ENCODE measurements at places on chromosomes 3 and 15.
A peak's percentile ranks its signal among the peaks of the same experiment; 100 is the strongest.

DNA sequence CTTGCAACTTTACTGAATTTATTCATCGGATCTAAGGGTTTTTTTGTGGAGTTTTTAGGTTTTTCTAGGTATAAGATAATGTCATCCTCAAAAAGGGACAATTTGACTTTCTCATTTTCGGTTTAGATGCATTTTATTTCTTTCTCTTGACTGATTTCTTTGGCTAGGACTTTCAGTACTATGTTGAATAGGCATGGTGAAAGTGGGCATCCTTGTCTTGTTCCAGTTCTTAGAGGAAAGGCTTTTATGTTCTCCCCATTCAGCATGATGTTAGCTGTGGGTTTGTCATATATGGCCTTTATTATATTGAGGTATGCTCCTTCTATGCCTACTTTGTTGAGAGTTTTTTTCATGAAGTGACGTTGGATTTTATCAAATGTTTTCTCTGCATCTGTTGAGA is 106.7 kb downstream of the FAM43A start:
- no peak for DNase-seq

- DNase-seq, result no peak
Measured at GRCh38 chr15:53588773-53589172, 170.7 kb downstream of the WDR72 start.

GRCh38 chr15:99328106-99329072 is 77.1 kb downstream of the LRRC28 start:
- DNase-seq, result no peak

DNA sequence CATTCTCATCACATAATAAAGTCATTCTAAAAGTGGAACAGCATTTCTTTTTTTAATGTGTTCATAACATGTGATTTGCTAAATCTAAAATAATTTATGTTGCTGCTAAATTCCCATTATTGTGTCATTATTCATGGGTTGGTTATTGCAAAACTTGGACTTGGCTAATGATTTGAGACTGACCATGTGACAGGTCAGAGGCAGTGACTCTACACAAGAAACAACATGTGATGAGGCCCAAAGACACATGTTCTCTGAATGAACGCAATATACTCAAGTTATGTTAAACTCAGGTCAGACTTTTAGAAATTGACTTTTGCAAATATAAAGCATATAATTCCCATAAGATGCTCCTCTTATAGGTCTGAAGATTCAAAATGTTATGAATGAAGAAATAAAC is 566.1 kb downstream of the TBL1XR1 start:
- DNase-seq, result no peak

DNA sequence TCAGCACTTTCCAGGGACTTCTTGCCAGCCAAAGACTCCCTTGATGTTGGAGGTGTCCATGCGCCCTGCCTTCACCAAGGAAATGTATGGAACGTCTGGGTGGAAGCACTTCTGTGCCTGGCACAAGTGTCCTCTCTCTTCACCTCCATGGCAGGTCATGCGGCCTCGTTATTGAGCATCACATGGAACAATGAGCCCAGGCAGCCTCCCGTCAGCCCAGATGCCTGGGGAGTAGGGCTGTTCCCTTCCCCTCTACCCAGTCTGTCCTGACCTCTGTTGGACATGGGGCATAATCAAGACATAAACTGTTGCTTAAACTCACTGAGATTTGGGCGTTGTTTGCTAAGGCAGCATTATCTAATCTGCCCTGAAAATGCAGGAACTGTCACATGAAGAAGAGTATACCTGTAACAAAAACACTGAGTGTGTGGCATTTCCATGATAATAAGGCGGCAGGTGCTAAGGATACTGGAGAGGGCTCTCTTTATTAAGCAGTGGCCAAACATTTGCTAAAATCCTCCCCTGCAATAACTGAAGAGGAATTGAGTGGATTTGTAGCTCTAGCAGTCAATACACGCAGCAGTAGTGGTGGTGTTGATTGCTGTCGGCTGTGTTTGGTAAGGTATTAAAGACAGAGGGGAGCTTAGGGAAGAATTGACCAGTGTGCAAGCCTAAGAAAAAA is 338.2 kb upstream of the ATP10A start:
- no peak for DNase-seq

DNA sequence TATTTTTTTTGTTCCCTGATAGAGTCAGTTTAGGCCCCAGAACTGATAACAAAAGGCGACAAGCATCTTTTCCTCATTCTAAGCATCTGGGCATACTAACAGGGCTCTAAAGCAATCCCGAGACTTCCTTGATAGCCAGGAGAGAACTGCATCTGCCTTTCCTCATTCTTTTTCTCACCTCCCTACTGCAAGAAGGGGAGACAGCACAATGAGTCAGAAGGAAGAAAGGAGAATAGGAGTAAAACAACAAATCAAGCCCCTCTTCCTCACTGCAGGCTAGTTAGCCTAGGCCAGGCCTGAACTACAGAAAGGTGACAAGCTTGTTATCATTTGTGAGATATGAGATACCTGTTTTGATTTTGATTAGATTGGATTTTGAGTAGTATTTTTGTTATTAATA is 97.9 kb downstream of the NAALADL2 start:
- DNase-seq, result no peak

DNA sequence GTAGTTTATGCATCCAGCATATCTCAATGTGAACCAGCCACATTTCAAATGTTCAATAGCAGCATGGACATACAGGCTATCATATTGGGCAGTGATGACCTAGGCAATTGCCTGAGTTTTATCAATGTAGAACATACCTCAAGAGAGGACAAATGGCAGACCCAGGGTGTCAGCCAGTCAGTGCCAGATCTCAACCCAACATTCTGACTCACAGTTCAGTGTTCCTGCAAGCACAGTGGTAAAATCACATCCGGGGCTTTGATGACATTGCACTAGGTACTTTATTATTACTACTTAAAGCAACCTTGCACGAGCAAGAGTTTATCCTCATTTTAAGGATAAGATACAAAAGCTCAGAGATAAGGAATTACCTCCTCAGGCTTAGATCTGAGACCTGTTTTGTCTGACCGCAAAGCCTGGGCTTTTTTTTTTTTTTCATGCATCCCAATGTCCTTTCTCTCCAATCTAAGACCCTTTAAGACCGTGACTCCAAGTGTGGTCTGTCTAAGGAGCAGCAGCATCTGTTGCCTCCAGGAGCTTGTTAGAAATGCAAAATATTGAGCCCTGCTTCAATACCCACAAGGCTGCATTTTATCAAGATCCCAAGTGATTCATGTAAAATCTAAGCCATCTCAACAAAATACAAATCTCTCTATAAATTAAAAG is 60.1 kb downstream of the SLC12A1 start:
- DNase-seq, result no peak

GRCh38 chr15:88624971-88625490 is 3.9 kb downstream of the AEN start:
- DNase-seq, result no peak

DNA sequence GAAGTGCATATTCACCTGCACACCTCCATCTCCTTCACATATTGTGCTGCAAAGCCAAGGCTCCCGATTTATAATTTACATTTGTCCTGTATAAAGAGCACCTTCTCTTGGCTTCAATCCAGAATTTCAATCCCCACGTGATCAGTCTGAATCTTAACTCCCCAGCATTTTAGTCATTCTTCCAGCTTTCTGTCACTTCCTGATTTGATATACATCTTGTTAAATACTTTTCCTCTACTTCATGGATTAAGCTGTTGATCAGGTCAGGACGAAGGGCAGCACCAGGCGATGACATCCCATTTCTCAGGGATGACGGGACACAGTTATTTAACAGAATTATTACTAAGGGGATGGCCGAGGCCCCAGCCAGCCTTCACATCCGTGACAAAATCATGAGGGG is 212.5 kb downstream of the EPHB1 start:
- DNase-seq, result no peak

DNA sequence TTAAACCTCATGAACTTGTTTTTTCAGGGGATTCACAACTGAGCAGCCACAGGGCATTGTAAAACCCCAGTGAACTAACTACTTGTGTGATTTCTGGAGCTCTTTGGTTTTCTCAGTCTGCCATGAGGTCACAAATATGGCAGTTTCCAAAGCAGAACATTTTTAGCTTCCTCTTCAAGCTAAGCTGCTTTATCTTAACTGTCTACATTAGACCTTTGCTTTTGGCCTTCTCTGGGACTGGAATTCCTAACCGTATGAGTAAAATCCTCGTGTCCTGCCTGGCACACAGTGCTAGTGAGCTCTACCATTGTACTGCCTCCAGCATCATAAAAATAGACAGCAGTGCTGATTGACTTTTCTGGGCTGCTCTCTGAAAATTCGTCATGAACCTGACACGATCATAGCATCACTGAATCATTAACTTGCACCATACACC is 22.1 kb downstream of the CDIN1 start:
- no peak for DNase-seq

GRCh38 chr3:47006145-47006651 is 26.7 kb downstream of the NBEAL2 start:
- no peak for DNase-seq

- no peak for DNase-seq
Measured at GRCh38 chr3:168425936-168426595, 330.3 kb upstream of the GOLIM4 start.

- no peak for DNase-seq
Measured at GRCh38 chr3:196280689-196281440, 6.7 kb downstream of the PCYT1A start.

GRCh38 chr3:56926243-56926946 is 124.6 kb upstream of the ARHGEF3 start:
- DNase-seq, result no peak

DNA sequence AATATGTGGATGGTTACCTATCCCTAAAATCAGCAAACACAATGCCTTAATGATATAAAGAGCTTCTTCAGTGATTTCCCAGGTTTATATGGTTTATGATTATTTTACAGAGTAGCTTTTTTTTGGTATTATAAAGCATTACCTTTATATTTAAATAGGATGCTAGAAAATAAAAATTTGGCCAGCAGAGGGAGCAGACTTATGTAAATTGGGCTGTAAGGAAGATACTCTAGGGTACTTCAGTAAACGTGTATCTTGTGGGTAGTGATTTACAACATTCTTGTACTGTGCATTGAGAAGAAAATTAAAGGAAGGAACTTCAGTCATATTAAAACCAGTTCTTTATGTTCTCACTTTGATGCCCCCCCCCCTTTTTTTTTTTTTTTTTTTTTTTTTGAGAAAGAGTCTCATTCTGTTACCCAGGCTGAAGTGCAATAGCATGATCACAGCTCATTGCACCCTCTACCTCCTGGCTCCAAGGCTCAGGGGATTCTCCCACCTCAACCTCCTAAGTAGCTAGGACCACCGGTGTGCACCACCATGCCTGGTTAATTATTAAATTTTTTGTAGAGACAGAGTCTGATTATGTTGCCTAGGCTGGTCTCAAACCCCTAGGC is 167.9 kb downstream of the BBX start:
- peak; percentile 35 for DNase-seq

DNA sequence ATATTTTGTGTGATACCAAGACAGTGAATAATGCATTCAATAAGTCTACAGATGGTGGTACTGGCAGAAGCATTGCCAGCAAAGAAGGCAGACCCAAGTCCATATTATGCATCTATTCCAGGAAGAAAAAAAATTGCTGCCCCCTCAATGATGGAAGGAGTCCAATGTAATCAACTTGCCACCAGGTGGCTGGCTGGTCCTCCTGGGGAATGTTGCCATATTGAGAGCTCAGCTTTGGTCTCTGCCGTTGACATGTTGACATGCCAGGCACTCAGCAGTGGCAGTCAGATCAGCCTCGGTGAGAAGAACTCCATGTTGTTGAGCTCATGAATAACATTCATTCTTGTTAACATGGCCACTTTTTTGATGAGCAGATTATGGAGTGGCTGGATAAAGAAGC is 298.5 kb downstream of the IGSF11 start:
- no peak for DNase-seq

GRCh38 chr15:27767918-27768640 is 331.0 kb downstream of the OCA2 start:
- no peak for DNase-seq

DNA sequence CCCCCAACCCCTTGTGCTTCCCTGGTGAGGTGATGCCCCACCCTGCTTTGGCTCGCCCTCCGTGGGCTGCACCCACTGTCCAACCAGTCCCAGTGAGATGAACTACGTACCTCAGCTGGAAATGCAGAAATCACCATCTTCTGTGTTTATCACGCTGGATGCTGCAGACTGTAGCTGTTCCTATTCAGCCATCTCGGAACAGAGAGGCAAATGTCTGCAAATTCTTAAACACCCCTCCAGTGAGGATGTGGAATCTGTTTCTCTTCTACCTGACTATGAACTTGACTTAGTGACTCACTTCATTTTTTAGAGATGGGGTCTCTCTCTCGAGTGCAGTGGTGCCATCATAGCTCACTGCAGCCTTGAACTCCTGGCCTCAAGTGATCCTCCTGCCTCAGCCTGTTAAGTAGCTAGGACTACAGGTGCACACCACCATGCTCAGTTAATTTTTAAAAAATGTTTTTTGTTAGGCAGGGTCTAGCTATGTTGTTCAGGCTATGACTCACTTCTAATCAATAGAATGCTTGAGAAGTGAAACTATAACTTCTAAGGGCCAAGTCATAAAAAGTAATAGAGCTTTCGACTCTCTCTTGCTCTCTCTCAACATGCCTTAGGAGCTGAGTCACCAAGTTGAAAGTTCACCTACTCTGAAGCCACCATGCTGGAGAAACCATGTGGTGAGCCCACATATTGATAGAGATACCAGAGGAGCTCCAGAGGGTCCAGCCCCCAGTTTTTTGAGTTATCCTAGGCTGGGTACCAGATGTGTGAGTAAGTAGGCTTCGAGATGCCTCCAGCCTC is 11.5 kb upstream of the PARP14 start:
- no peak for DNase-seq

- no peak for DNase-seq
Measured at GRCh38 chr3:134917631-134918030, 122.6 kb downstream of the EPHB1 start.

DNA sequence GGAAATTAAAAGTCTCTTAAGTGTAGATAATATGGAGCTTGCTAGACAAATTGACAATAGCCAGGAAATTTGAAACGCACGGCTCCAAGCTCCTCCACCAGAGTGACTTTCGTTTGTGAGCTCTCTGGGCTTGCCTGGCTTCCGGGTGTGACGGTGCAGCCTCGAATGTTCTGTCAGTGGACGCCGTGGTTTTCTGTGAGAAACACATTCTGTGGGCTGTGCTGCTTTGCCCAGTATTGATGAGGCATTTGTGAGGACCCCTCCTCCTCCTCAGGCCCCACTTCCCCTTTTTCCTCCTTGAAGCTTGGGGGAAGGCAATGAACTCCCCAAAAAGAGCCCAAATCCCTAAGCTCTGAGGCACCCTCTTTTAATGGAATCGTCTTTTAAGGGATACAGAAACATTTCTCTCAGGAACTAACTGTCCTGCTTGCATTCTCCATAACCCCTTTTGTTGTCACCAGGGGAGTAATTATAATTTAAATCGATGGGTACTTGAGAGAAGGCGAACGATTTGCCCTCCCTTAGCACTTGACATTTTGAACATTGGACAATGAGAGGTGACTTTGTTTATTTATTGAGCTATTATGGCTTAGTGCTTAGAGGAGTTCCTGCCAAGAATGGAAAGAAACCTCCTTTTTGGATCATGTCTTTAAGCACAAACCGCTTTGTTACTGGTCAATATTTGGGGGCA is 40.8 kb downstream of the POLR2M start:
- no peak for DNase-seq

- DNase-seq, result peak; percentile 85
Measured at GRCh38 chr3:9947025-9947995, 4.9 kb downstream of the PRRT3 start.

Data from SK-N-SH (cell line).